ENCODE measurements at places on chromosomes 5 and 9.
A peak's percentile ranks its signal among the peaks of the same experiment; 100 is the strongest.

- no peak for DNase-seq
Observed at GRCh38 chr9:3760031-3760430, 234.2 kb upstream of the RFX3 start.

- no peak for DNase-seq
Observed at GRCh38 chr5:158039441-158039840, 180.5 kb upstream of the CLINT1 start.

GRCh38 chr9:110887276-110887675 lies 151.0 kb downstream of the LPAR1 start:
- no peak for DNase-seq

DNA sequence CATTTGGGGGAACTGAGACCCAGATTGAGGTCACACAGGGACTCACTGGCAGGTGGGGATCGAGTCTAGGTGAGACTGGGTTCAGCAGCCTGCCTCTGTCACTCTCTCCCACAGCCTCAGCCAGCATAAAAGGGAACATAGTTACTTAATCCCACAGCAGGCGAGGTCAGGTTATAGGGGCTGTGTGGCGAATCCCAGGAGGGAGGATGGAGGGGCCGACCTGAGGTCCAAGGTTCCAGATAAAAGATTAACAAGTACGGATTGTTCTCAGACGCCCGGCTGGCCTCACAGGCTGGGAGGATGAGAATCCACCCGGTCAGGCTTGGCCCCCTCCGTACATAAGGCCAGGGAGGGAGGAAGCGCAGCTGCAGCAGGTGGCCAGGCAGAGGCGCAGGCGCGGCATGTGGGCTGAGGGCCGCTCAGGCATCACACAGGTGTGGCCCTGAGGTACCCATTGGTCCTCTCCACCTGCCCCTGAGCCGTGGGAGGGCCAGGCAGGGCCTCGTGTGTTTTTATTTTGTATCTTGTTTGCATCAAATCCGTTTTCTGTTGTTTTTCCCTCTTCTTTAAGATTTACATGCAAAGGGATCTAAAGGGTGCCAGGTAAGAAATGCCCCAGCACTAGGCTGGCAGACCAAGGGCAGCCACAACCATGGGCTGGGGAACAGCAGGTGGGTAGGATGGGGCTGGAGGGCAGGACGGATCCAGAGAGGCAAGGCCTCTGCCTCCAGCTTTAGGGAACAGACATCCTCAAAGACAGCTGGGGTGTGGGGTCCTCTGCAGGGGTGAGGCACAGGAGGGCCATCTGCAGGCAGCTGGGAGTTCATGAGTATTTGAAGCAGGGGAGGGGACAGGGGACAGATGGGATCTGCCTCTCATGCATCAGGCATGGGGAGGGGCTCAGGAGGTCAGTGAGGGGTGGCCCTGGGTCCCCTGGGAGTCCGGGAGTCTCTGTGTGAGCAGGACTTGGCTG lies 3.6 kb downstream of the SUSD3 start:
- no peak for DNase-seq

GRCh38 chr9:72440378-72440777 lies 75.4 kb upstream of the ZFAND5 start:
- DNase-seq: no peak

GRCh38 chr9:105280691-105281090 lies 36.2 kb downstream of the SLC44A1 start:
- DNase-seq: peak; percentile 36

DNA sequence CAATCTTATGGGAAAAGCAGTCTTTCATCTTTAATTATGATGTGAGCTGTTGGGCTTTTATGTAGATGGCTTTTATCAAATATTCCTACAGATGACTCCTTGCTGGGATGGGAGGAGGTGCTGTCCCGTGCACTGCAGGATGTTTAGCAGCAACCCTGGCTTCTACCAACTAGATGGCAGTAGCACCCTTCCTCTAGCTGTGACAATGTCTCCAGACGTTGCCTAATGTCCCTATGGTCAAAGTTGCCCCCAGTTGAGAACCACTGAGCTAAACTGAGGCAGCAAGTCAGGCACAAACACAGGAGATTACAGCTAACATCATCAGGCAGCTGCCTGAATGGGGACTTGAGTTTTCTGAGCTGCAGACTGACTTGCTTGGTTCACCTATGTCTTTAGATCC lies 401.9 kb upstream of the PDE4D start:
- peak; percentile 37 for DNase-seq

- no peak for DNase-seq
Observed at GRCh38 chr5:138354387-138354786, 1.9 kb downstream of the KDM3B start.

DNA sequence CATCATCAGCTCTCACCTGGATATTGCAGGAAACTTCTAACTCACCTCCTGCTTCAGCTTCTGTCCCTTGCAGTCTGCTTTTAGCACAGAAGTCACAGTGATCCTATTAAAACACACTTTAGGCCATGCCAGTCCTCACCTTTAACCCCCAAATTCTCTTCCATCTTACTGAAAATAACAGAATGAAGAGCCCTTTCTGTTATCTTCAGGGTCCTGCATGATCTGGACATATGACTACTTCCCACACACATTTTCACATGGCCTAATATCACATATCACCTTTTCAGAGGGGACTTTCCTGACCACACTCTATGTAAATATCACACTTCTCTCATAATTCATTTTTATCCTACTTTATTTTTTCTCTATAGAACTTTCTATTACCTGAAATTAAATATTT lies 550.6 kb upstream of the CLINT1 start:
- no peak for DNase-seq

DNA sequence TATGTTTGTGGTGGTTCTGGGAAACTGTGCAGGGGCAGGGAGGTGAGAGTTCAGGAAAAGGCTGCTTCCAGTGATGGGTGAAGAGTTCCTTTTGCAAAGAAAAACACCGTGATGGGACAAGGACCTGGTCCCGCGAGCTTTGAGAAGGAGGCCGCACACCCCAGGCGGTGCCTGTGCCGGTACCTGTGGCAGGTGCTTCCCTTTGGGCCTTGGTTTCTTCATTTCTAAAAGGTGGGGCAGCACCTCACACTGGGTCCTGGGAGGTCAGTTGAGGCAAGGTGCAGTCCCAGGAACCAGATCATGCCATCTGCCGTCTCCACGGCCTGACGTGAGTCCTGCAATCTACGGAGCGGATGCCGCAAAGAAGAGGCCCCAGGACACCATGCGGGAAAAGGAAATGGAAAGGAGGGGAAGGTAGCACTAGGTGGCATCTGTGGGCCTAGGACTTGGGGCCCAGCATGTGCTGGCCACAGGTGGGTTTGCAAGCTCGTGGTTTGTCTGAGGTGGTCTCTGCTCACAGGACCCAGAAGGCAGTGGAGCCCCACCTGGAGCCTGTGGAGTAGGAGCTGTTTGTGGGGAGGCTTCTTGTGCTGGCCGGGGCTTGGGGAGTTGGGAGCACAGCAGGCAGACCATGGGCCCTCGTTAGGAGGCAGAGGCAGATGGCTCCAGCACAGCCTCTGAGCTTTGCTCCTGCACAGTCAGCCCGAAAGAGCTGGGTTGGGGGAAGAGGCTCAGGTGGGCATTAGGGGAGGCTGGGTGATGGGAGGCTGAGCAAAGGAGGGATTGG lies 131.6 kb downstream of the CACNA1B start:
- no peak for DNase-seq

DNA sequence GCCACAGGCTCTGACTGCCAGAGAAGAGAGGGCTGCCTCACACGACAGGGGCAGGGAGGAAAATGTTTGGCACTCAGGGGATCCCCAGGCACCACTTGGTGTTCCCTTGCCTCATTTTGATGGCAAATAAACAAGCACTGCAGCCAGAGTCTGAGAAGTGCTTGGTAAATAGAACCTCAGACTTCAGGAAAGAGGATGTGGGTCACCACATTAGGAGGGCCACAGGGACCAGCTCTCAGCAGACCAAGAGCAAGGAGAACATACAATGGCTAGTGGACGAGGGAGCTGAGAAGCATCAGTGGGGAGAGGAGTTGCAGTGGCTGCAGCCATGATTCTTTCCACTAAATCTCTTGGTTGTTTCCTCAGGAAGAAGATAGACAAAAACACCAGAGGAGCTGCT lies 413.9 kb downstream of the GADD45G start:
- DNase-seq: no peak

- DNase-seq: no peak
Observed at GRCh38 chr5:176847726-176848290, 37.4 kb downstream of the UNC5A start.

DNA sequence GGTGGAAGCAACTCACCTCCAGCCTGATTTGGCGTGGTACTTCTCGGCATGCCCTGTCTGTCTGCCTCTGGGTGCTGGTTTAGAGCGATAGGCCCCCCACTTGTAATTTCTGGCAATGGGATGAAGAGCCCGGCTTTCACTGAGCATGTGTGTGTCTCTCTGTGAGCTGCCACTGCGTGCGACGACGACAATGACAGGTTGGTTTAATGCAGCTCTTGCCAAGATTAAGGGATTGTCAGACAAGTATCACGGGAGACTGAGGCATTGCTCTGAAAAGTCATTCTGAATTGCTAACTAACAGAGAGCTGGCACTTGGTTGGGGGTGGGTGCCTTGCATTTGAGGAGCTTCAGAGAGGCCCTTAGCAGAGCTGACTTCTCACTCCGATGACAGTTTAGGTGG lies 348.8 kb upstream of the CLINT1 start:
- DNase-seq: no peak

- peak; percentile 60 for DNase-seq
Observed at GRCh38 chr9:15873573-15874177, 320.8 kb downstream of the CCDC171 start.

DNA sequence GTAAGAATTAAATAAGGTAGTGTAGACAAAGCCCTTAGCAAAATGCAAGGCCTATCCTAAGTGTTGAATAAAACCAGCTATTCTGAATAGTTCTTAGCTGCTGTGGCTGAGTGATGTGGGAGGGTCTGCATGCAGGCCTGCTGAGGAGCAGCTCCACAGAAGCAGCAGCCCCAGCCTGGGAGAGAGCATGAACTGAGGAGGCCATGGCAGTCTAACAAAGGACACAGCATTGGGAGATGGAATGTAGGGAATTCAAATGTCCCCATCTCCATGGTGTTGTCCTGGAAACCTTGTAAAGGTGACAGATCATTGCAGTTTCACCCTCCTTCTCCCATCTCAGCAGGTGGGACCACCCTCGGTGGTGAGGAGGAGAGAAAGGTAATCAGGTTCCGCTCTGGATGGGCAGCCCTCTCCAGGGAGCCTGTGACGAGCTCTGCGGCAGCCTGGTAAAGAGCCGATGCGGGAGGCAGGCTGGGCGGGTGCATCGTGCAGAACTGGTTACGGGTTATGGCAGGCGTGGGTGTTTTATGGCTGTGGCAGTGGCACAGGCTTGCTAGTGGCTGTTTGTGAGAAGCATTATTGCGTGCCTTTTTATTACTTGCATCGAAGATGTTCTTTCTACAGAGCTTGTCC lies 199.9 kb upstream of the GLRA1 start:
- DNase-seq: no peak

DNA sequence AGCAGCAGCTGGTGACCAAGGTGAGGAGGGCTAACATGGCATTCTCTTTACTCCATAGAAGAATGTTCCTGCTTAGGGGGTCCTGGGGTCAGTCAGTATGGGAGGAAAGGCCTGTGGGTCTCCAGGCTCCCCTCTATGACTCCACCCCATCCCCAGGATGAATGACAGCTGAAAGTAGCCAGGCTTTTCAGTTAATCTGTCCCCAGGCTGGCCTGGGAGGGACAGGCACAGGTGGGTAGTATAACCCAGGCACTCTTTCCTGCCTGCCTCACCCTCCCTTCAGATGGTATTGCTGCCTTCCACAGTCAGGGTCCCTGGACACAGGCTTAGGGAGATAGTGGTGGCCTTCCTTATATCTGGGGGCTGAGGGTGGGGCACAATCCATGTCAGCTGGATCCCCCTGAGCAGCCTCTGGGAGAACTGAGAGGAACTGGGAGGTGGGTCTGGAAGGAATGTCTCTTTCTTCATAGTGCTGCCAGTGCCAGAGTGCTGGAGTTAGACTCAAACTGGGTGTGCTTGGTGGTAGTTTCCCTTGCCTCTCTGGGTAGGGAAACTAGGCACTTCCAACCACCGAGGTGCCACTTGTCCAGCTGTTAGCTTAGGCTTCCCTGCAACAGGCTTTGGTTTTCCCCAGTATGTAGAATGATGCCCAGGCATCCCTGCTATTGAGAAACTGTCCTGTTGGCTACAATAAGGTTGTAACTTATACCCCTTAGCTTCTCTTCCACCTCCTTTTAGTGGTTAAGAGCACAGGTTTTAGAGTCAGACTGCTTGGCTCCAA lies 27.8 kb downstream of the LARP1 start:
- DNase-seq: no peak

GRCh38 chr5:38509185-38509584 lies 47.3 kb downstream of the LIFR start:
- DNase-seq: peak; percentile 93

DNA sequence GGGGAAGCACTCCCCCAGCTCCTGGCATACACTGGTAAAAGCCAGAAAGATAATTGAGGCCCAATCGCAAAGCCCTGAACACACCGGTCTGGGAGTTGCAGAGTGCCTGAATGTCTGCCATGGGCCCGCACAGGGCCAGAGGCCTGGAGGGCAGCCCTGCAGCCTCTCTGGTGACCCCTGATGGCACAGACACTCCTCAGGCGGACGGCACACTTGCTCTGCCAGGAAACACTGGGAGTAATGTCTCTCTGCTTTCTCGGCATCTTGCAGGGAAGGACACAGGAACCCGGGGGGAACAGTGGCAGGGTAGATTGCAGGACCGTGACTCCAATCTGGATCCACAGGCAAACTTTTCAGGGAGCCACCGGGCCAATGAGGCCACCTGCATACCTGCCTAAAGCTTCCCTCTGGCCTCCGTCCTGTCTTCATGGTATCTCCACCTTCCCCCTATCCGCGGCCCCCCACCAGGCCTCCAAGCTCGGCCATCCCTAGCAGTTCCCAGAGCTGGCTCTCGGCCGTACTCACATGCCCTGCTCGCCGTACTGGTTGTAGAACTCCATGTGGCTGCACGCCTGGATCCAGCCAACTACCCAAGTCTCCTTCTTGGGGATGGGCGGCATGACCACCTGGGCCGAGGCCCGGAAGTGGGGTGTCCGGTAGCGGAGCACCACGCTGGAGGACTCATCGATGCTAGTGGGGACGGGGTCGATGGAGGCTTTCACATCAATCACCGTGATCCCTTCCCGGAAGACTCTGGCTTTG lies 797 bp downstream of the FAM78A start:
- no peak for DNase-seq

DNA sequence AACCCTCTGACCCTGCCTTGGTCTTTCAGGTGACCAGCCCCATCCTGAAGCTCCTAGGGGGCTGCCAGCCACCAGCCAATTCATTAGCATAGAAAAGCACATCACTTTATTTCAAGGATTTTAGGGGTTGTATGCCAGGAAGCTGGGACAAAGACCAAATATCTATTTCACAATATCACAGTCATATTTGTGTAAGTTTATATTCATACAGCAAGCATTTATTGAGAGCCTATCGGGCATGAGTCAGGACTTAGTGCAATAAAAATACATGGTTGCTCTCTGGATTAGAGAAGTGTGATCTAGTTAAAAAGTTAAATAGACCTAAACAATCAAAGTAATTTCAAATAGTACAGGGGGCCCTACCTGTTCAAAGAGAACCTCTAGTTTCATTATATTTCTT lies 113.8 kb downstream of the ERCC6L2 start:
- DNase-seq: no peak

DNA sequence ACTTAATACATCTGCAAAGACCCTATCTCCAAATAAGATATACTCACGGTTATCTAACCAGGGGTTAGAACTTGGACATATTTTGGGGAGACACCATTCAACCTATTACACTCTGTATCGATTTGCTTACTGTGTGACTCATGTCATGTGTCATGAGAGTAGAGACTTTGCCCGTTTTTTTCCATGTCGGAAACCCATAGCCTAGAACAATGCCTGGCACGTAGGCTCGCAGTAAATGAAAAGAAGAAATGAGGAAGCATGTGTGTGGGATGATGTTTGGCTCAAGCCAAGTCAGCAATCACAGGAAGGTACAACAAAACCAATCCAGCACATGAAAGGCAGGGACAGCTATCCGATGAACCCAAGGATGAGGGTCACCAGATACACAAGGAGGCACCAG lies 94.6 kb upstream of the DNAH5 start:
- DNase-seq: no peak

Data from fibroblast of skin of abdomen (primary cell).